ENCODE measurements at places on chromosomes 3 and 15. TPM values are rescaled to one million over a fixed set of nuclear protein-coding genes. Genes with fewer than 3 reads are reported as not detected.

- ATAC-seq, result no peak
Measured at GRCh38 chr15:91678003-91678402, 175.5 kb upstream of the SLCO3A1 start.

DNA sequence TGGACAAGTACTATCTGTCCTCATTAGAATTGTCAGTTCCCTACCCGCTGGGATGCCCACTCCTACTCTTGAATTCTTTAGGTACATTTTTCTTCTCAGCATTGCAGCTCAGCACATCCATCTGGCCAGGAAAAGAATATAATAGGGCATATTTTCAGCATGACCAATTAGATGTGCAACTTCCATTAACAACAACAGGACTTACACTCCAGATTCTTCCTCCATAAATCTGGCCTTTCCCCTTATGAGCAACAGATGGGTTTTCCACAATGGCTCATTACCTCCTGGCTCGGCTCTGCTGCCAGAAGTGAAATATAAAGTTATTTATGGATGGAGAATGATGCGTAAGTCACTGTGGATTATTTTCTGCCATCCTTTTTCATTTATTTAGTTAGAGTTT lies 443.8 kb upstream of the TGFBR2 start:
- ATAC-seq, result no peak

GRCh38 chr3:48569808-48570450 lies 6.3 kb upstream of the UCN2 start:
- no peak for ATAC-seq

DNA sequence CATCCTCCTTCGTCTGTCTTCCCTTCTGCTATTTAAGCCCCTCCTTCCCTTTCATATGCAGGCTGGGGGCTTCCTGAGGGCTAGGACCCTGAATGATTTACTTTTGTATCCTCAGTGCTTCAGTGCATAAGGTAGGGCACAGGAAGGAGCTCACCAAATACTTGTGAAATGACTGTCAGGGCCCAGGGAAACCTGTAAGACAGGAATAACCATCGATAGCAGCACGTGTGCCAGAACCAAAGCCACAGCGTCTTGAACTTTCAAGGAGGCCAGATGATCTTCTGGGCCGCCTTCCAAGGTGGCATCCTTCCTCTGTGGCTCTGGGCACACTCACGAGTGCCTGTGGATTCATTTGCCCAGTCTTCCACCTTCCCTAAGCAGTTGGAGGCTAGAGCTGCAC lies 3.9 kb downstream of the TMED3 start:
- peak; percentile 92 for ATAC-seq

DNA sequence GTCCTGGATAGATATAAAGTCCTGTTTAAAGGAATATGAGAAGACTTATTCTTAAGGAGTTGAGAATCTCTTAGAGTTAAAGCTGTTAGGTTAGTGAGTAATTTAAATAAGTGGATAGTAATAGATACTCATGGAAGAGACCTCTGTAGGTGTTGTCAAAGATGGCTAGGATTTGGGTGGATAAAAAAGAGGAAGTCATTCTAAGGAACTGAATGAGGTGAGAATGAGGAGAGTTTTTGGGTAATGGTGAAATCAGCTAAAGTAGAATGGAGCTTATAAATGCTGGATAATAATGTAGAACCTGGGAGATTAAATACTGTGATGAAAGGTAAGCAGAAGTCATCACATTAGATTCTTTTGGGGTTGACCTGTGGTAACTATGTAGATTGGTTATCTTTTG lies 8.1 kb downstream of the ARIH1 start:
- ATAC-seq, result no peak

Gene SYNPR
- not detected for total RNA-seq

GRCh38 chr3:151992326-151993041 lies 119.0 kb downstream of the SUCNR1 start:
- no peak for ATAC-seq

Gene PPM1L
- total RNA-seq, result 11.3 TPM

Gene PPCDC
- 13.6 TPM for total RNA-seq

DNA sequence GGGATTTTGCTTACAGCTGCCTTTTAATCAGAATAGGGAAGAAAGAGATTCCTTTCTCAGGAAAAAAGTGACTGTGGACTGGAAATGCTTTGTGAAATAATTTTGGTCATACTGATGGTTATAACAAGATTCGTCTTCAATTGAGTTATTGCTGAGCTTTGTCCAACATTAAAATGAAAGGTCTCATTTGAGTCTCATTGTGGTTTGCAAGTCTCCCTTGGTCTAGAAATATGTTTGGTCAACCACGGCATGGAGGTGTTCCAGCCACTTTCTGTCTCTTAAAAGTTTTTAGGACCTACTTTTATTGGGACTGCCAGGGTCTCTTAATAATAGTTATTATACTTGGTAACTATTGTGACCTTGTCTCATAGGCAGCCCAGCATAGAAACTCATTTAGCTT lies 15.3 kb downstream of the FLNB start:
- no peak for ATAC-seq

DNA sequence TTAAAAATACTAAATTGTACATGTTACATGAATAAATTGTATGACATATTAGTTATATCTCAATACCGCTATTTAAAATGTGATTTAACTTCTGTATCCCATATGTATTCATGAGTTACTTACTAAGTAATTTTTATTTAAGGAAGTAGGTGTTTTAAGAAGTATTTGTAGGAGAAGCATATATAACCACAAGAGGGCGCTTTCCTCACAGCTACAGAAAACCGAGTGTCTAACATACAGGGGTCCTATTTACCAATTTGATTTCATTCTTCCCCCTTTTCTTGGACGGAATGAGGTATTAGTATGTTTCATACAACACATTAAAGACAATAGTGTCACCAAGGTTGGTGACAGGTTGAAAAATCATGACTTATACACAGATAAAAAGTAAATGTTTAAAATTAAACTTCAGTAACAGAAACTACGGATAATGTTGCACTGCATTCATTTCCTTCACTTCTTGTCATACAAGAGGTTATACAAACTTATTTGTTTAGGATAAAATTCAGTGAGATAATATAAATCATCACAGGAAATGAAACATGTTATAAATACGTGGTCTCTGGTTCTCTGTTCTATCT lies 253.6 kb downstream of the MAGI1 start:
- no peak for ATAC-seq

Measured in esophagus mucosa (tissue), 1 donor.